ENCODE measurements at places on chromosomes 2 and 18. TPM values are rescaled to one million over a fixed set of nuclear protein-coding genes. Genes with fewer than 3 reads are reported as not detected.

Gene LIPG
- 48.9 TPM for total RNA-seq

Gene C18orf32
- 13.4 TPM for total RNA-seq

Gene LRRTM1
- not detected for total RNA-seq

Gene MC2R
- total RNA-seq = not detected

Gene CEP192
- total RNA-seq = 36.2 TPM

Gene FSHR
- total RNA-seq = not detected

Gene KIAA2012
- under 0.01 TPM for total RNA-seq

Gene TUBA4A
- total RNA-seq = 38.0 TPM

Gene ADGRF3
- under 0.01 TPM for total RNA-seq

Gene CELF4
- not detected for total RNA-seq

Gene TMEM169
- 0.28 TPM for total RNA-seq

Gene ABCA12
- total RNA-seq = under 0.01 TPM

Gene FOXI3
- not detected for total RNA-seq

Gene SNTG2
- total RNA-seq = 1.3 TPM

Gene FBLN7
- total RNA-seq = 7.6 TPM

Gene CNRIP1
- 16.9 TPM for total RNA-seq

Gene CNNM3
- 8.2 TPM for total RNA-seq

Gene MYO7B
- total RNA-seq = under 0.01 TPM

Data from regular cardiac myocyte (primary cell).